ENCODE measurements at places on chromosomes 5 and 9. TPM values are rescaled to one million over a fixed set of nuclear protein-coding genes. Genes with fewer than 3 reads are reported as not detected.

The LRRC70 gene
- polyA plus RNA-seq, result not detected

The SHC3 gene
- polyA plus RNA-seq, result 0.37 TPM

The TMEM250 gene
- polyA plus RNA-seq, result 31.4 TPM

The OLFM1 gene
- polyA plus RNA-seq, result 11.4 TPM

The CDKN2B-AS1 gene
- polyA plus RNA-seq, result not detected

The PCDHB12 gene
- not detected for polyA plus RNA-seq

The SLC34A3 gene
- 0.04 TPM for polyA plus RNA-seq

The ANKS6 gene
- 14.7 TPM for polyA plus RNA-seq
